ENCODE measurements at places on chromosomes 1 and 21.

DNA sequence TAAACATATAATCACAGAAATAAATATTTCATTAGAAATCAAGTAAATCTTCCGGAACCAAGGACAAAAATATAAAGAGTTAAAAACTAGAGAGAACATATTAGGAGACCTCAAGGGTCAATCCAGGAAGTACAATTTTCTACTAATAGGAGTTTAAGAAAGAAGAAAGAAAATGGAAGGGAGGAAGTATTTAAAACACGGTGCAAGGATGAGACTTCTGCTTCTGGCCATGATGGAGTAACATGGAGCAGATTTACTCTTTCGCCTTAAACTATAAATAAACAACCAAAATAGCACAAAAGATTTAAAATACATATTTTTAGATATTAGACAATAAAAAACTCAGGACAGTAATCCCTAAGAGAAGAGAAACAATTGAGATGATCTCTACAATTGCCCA, 12.6 kb upstream of the IFNAR1 start:
- DNase-seq: no peak

- no peak for DNase-seq
These were observed 74.2 kb upstream of the NGF start for GRCh38 chr1:115412286-115412685.

- no peak for DNase-seq
These were observed 38.0 kb downstream of the CD58 start for GRCh38 chr1:116532671-116533428.

- DNase-seq: no peak
These were observed 11.4 kb upstream of the LRRC3 start for GRCh38 chr21:44443891-44444285.

DNA sequence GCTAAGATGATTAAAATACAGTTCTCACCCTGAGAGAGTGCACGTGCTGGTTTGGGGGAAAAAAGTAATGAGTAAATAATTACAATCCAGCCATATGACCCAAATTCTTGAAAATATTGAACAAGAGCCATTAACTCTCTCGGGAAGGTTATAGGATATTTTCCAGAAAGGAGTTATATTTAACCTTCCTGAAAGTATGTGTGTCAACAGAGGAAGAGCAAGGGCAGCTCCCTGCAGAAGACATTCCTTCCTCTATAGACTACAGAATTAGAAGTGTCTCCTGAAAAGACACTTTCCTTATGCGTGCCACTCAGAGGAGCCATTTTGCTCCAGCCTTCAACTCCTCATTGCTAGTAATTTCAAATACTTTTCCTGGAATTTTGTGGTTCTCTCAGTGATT, 648.7 kb downstream of the USP25 start:
- DNase-seq: no peak

DNA sequence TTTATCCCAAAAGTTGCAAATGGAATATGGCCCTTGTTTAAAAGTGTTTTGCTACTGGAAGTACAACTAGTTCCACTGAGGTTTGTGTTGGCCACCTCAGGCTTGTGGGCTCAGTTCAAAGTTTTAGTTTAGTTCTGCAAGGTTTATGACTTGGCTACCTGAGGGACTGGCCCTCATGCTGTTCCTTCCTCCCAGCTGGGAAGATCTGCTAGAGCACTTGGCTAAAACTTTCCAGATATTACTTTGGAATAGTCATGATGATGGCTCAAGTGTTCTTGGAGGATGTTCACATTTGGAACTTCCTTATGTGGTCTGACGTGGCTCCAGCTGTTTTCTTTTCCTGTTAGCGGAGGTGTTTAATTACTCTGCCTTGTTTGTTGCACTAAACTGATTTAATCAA, 110.2 kb upstream of the IVNS1ABP start:
- no peak for DNase-seq

- DNase-seq: no peak
These were observed 7.3 kb upstream of the ANKRD13C start for GRCh38 chr1:70361727-70362398.
